ENCODE measurements at places on chromosomes 4 and X. TPM values are rescaled to one million over a fixed set of nuclear protein-coding genes. Genes with fewer than 3 reads are reported as not detected.

The SPANXD gene
- not detected for polyA plus RNA-seq

The RAB9B gene
- 0.58 TPM for polyA plus RNA-seq

- no peak for DNase-seq
Measured at GRCh38 chr4:77671051-77671450, 65.4 kb downstream of the CXCL13 start.

DNA sequence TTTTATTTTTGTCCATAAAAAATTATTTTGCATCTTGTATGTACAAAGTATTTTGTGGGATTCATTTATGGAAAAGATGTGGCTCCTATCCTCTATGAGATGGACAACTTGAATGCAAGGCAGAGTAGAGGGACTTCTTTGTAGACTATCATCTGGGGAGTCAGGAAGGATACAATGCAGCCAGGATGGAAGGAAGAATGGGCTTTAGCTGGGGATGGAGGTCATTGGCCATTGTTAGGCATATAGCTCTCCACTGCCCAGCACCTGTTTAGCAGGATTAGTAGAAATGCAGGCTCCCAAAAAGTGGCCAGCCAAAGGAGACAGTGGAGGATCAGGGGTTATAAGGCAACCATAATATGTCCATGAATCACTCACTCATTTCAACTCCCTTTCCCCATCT lies 5.1 kb upstream of the TLL1 start:
- no peak for DNase-seq
